ENCODE measurements at places on chromosomes 5 and 9.
A peak's percentile ranks its signal among the peaks of the same experiment; 100 is the strongest.

- DNase-seq = no peak
Measured at GRCh38 chr5:34863946-34864345, 25.0 kb downstream of the TTC23L start.

DNA sequence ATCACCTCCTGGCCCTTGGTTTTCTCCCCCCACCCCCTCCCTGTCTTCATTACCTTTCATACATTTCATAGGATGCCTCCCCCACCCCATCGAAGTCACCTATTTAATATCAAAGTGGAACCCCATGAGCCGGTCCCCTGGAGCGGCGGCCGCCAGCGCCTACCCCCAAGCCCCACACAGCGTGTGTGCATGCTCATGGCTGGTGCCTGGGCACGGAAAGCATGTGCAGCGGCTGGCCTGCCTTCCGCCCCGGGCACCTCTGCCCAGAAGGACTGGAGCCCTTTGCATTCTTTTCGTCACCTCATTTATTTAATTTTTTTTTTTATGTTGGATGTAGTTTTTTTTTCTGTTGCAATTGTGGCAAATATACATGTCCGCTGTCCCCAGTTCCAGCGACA, 116.2 kb downstream of the WNK2 start:
- no peak for DNase-seq

GRCh38 chr9:123550797-123551196, 194.8 kb downstream of the CRB2 start:
- DNase-seq = no peak

GRCh38 chr9:14365670-14366069, 51.7 kb upstream of the NFIB start:
- no peak for DNase-seq

DNA sequence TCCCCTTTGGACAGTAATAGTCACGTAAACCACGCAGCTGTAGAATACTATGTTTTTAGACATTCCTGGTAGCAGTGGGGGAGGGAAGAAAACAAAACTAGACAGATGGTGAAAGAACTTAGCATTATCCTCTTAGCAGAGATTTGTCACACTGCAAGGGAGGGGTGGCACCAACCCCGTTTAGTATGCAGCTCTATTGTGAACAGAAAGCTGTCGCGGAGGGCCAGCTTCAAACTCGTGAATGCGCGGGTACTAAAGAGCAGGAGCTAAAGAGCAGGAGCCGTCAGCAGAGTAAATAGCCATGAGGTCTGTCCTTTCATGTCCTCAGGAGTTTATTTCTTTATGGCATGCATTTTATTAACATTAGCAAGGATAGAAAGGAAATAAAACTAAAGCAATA, 141.9 kb upstream of the SLC12A2 start:
- peak; percentile 26 for DNase-seq

- no peak for DNase-seq
Measured at GRCh38 chr5:5298068-5298633, 124.3 kb upstream of the ICE1 start.

GRCh38 chr9:28491121-28491520, 917.8 kb upstream of the C9orf72 start:
- no peak for DNase-seq

- DNase-seq = no peak
Measured at GRCh38 chr5:141175933-141176332, 1.7 kb upstream of the PCDHB8 start.

DNA sequence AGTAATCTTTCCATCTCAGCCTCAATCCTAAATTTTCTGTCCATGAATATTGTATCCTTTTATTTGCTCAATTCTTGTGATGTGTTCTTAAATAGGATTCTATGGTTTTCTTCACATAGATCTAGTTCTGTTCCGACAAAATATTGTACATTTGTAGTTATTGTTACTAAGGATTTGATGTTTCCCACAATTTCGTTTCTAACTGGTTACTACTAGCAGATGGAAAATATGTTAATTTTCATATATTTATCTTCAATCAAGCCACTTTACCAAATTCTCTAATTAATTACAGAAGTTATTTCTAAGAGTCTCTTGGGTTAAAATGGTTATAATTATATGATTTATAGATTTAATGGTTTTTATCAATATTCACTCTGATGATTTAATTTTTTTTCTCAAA, 60.3 kb downstream of the SEC61B start:
- no peak for DNase-seq

GRCh38 chr5:82023644-82024043, 51.8 kb downstream of the ATG10 start:
- DNase-seq = no peak

- no peak for DNase-seq
Measured at GRCh38 chr5:33843579-33843978, 48.2 kb downstream of the ADAMTS12 start.

GRCh38 chr9:13552606-13553215, 273.2 kb upstream of the MPDZ start:
- no peak for DNase-seq

- DNase-seq = no peak
Measured at GRCh38 chr5:43802651-43803050, 199.7 kb downstream of the NNT start.

GRCh38 chr5:131794586-131794985, 2.2 kb downstream of the FNIP1 start:
- no peak for DNase-seq

DNA sequence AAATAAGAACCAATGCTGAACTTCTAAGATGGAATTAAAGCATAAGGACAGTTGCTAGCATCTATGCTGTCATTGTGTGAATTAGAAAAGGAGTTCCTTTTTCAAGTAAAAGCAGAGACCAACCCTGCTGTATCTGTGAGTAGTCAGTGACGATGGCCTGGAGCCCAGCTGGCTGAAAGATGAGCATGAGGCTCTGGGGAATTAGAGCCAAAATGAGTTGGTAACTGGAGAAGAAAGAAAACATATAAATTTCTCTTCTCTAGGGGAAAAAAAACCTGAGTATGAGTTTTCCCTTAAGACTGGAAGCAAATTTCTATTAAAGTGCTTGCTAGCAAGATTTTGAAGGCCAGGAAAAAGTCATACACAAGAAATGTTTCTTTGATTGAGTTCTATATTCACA, 1.6 kb upstream of the SPZ1 start:
- DNase-seq = no peak

DNA sequence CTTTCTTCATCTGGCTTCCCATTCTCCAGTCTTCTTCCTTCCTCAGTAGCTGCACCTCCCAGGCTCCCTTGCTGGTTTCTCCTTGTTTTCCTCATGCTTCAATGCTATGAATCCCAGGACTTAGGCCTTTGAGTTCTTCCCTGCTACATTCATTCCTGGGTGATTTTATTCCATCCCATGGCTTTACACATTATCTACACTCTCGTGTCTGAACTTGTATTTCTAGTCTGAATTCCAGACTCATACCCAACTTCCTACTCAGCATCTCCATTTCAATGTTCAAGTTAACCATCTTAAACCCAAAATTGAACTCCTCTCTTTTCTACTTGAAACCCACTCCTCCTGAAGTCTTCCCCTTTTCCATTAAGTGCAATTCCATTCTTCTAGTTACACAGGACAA, 20.0 kb downstream of the SLC24A2 start:
- DNase-seq = no peak

GRCh38 chr9:96232539-96233241, 69.3 kb downstream of the HSD17B3 start:
- peak; percentile 70 for DNase-seq

DNA sequence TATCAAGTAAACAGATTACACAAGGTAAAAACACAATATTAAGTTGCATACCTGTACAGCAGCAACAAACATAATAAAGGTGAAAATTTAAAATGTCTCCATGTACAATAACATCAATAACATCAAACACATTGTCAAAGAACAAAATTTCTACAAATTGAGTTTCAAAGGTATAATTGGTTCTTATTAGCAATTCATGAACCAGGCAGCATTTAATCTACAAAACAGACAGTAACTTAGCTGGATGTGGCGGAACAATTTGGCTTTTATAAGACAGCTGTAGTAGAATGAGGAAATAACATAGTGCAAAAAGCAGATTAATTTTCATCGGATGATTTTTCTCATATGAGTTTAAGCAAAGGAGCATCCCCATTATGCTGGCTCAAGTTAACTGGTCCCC, 1176.8 kb downstream of the EFNA5 start:
- DNase-seq = no peak

DNA sequence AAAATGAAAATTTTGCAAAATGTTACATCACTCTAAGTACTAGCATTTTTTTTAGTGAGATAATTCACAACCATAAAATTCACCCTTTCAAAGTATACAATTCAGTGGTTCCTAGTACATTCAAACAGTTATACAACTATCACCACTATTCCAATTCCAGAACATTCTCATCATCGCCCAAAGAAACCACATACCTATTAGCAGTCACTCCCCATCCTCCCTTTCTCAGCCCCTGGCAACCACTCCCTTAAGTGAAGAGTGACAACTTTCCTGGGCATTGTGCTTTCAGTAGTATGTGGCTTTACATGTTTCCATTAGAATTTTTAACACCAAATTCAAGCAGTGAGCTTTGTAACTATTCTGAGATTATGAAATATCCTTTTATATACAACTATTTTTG, 81.4 kb downstream of the RASEF start:
- DNase-seq = no peak

- no peak for DNase-seq
Measured at GRCh38 chr9:129544761-129545160, 76.1 kb downstream of the C9orf50 start.

GRCh38 chr5:14054965-14055963, 87.9 kb upstream of the TRIO start:
- DNase-seq = no peak

DNA sequence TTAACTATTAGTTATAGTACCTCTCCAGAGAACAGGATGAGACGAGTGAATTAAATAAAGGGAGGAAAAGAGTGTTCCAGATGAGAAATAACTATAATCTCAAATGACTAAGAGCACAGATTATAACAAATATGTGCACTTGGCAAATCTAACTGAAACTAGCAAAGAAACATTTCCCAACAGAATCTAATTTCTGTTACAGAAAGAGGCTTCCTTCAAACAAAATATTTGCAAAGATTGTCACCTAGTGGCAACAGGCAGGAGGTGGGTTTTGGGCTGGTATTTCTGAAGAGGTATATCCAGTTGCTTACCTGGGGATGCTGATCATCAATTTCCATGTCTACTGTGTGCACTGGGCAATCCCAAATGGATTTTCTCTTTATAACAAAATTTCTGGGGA, 5.6 kb upstream of the SPDL1 start:
- no peak for DNase-seq

- DNase-seq = no peak
Measured at GRCh38 chr5:26518065-26518464, 520.3 kb downstream of the CDH9 start.

- no peak for DNase-seq
Measured at GRCh38 chr9:92345582-92345981, 19.8 kb downstream of the CENPP start.

DNA sequence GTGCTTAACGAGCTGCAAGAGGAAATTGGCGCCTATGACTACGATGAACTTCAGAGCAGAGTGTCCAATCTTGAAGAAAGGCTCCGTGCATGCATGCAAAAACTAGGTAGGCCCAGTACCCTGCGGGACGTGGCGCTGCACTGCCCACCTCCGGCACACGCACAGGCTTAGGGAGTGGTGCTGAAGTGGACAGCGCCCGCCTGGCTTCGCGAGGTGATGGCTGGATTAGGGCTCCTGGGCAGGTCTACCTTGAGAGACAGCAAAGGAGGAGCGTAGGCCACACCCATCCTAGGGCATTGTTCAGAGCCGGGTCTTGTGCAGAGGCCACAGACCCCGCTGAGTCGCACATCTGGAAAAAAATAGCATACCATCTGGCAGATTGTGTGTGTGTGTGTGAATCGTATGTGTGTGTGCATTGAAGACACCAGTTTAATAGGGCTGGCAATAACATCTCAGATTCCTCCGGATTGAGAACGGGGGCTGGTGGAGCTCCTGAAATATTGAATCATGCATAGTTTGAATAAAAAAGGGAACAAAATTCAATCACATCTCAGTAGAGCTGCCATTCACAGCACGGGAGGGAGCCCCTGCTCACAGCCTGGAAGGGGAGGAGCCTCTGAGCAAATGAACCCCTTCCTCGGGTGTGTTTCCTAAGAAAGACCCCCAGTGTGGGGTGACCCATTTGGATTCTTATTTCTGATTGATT, 11.1 kb downstream of the OLFM1 start:
- peak; percentile 31 for DNase-seq

- no peak for DNase-seq
Measured at GRCh38 chr5:3489239-3489843, 106.3 kb upstream of the IRX1 start.

DNA sequence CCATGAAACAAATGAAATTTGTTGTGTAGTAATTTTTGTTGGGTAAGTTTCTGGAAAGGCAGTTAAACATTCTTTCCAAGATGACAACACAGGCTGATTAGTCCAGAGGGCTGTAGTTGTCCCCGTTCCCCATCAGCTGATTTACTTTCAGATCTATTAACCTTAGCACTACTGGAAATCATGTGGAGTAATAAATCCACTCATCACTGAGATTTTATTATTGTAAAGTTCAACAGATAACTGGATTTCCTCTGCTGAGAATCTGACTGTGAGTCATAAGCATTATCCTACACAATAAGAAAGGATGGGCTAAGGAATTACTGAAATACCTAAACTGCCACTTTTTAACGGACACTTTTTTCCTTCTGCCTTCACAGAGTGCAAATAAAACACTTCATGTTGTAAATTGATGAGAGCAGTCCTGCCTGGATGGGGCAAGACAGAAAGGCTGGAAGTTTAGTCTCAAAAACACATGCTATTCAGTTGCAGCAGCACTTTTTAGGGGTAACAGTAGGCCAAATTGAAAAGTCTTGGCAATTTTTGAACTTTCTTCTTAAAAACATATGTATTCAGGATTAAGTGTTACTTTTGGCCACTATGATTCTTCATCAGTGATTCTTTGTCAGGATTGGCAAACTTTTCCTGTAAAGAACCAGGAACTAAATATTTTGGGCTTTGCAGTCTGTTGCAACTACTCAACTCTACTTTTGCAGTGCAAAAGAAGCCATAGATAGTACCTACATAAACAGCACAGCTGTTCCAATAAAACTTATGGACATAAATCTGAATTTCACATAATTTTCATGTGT, 7.0 kb downstream of the STOM start:
- no peak for DNase-seq

- no peak for DNase-seq
Measured at GRCh38 chr5:149223081-149223848, 48.4 kb upstream of the AFAP1L1 start.

GRCh38 chr9:113417370-113417769, 6.8 kb downstream of the C9orf43 start:
- DNase-seq = no peak

GRCh38 chr9:74458832-74459231, 38.3 kb upstream of the RORB start:
- DNase-seq = no peak

DNA sequence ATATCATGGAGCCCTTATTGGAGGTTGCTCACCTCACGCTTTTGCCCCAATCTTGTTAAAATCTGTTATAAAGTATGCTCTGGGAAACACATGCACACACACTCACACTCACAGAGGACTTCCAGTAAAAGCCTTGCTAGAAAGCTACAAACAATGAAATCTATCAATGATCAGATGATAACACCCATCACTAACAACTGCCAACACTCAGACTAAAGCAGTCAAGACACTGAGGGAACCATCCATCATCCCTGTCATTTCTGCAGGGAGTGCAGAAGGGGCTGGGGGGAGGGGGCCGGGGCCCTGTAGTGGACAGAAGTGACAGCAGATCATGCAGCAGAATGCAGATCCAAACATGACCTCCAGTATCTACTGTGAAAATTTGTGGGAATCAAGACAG, 179.1 kb downstream of the AOPEP start:
- DNase-seq = no peak

- no peak for DNase-seq
Measured at GRCh38 chr5:178509491-178510057, 80.6 kb downstream of the COL23A1 start.

- DNase-seq = no peak
Measured at GRCh38 chr5:149381261-149381985, 2.3 kb upstream of the IL17B start.
